Anterior cingulate cortex (tissue), 58 donors: ENCODE measurements at places on chromosomes 6 and 20.

- DNase-seq: no peak
These were observed 183.7 kb downstream of the CD109 start for GRCh38 chr6:73879501-73880293.

GRCh38 chr6:38476888-38477287 is 162.8 kb downstream of the BTBD9 start:
- no peak for DNase-seq

GRCh38 chr6:157561414-157561790 is 180.4 kb downstream of the ZDHHC14 start:
- DNase-seq: no peak

DNA sequence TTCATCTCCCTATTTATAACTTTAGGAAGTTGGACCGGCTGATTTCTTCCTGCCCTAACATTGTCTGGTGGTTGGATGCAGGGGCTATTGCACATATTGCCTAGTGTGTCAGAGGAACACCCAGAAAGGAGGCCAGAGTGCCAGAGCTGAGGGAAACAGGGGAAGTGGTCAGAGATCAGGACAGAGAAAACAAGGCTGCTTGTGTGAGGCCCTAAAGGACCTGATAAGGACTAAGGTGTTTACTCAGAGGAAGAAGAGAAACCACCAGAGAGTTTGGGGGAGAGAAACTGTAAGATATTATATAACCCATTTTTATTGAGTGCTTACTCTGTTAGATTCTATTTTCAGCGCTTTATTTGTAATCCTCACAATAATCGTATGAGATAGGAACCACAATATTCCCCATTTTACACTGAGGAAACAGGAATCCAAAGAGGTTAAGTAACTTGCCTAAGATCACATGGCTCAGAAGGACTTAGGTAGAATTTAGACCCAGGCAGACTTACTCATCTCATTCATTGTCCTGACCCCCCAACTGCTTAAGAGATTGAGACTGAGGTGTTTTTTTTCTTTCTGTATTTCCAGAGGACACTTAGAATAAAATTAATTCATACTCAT is 54.0 kb upstream of the REV3L start:
- DNase-seq: no peak
